Pulmonary artery endothelial cell (primary cell): ENCODE measurements at places on chromosomes 3 and 15. TPM values are rescaled to one million over a fixed set of nuclear protein-coding genes. Genes with fewer than 3 reads are reported as not detected.

NANOGP8 gene
- not detected in 2 replicates for total RNA-seq

TM4SF18 gene
- total RNA-seq: 81.6 and 267 TPM in 2 replicates

RAB6B gene
- 0.99 and 1.2 TPM in 2 replicates for total RNA-seq

SLC22A13 gene
- total RNA-seq: 0.13 and 0.18 TPM in 2 replicates

SLC12A1 gene
- not detected in 2 replicates for total RNA-seq

CCR4 gene
- 0.21 TPM in 1 of 2 replicates, not detected in the other for total RNA-seq

TRPM1 gene
- 0.25 and 0.26 TPM in 2 replicates for total RNA-seq

TP53BP1 gene
- total RNA-seq: 54.2 and 74.5 TPM in 2 replicates

TICRR gene
- total RNA-seq: 3.2 and 9.2 TPM in 2 replicates

IQGAP1 gene
- 197 and 214 TPM in 2 replicates for total RNA-seq

C3orf20 gene
- not detected in 2 replicates for total RNA-seq

FILIP1L gene
- total RNA-seq: 21.6 and 35.6 TPM in 2 replicates

RFTN1 gene
- 30.1 and 49.7 TPM in 2 replicates for total RNA-seq

PHC3 gene
- total RNA-seq: 11.1 and 18.0 TPM in 2 replicates

KCNAB1 gene
- total RNA-seq: 0.40 and 37.9 TPM in 2 replicates

SLC6A20 gene
- not detected in 2 replicates for total RNA-seq

DNA sequence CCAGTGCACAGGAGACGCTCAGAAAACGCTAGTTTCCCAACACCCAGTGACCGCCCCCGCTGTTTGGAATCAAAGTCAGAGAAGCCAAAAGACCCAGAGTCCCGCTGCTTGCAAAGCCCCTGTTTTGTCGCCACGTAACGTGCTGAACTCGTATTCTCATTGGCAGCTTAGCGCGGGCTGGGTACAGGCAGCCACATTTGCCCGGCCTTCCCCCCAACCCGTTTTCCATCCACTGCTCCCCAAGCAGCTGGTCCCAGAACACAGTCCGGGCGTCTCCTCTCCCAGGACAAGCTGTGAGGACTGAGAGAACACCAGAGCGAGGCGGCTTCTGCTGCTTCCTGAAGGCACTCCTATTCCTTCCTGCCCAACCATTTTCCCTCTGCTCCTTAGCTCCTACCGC is 54.8 kb downstream of the RASGRF1 start:
- no peak for DNase-seq

DNA sequence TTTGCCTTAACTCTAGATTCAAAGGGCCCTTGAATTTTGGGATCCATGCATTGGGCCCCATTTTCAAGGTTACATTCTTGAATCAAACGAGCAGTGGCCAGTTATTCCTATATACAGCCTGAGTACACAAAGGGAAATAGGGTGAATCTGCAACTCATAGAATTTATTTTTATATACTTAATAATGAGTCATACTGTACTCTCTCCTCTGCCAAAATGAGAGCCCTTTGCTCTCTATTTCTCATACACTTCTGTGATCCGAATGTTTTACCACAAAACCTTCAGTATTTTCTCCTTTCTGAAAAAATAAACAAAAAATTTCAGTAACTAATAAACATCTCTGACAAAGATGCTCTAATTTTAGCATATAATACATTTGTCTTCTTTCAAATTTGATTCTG is 116.7 kb downstream of the SERPINI1 start:
- no peak for DNase-seq

GRCh38 chr15:42665827-42666226 is 71.1 kb downstream of the CDAN1 start:
- DNase-seq: no peak

GRCh38 chr3:106711650-106712049 is 665.6 kb upstream of the CCDC54 start:
- DNase-seq: no peak

- DNase-seq: no peak
Observed at GRCh38 chr3:53880396-53881345, 1.3 kb downstream of the ACTR8 start.

- DNase-seq: no peak
Observed at GRCh38 chr15:74593122-74593521, 22.5 kb upstream of the CLK3 start.

DNA sequence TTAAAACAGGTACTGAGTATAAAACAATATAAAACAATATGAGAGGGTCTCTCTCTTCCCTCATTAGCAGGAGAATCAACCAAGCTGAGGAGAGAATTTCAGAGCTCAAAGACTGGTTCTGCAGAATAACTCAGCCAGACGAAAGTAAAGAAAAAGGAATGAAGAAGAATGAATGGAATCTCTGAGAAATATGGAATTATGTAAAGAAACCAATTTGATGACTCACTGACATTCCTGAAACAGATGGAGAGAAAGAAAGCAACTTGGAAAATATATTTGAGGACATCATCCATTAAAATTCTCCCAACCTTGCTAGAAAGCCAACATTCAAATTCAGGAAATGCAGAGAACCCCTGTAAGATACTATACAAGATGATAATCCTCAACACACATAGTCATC is 630.9 kb downstream of the PYDC2 start:
- no peak for DNase-seq

DNA sequence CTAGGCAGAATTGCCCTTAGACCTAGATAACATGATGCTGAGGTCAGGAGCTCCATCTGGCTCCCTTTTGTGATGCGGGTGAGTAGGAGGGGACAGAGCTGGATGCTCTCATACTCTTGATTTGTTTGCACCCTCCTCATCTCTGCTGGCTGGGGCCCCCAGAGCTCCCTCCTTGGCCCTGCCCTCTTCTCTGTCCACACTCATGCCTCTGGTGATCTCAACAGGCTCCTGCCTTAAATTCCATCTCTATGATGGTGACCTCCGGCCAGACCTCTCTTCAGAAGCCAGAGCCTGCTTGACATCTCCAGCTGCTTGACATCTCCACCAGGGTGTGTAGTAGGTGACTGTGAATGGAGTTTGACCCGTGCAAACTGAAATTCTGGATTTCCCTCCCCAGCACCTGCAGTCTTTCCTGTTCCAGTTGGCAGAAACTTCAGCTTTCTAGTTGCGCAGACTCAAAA is 4.3 kb upstream of the FGD5 start:
- no peak for DNase-seq

DNA sequence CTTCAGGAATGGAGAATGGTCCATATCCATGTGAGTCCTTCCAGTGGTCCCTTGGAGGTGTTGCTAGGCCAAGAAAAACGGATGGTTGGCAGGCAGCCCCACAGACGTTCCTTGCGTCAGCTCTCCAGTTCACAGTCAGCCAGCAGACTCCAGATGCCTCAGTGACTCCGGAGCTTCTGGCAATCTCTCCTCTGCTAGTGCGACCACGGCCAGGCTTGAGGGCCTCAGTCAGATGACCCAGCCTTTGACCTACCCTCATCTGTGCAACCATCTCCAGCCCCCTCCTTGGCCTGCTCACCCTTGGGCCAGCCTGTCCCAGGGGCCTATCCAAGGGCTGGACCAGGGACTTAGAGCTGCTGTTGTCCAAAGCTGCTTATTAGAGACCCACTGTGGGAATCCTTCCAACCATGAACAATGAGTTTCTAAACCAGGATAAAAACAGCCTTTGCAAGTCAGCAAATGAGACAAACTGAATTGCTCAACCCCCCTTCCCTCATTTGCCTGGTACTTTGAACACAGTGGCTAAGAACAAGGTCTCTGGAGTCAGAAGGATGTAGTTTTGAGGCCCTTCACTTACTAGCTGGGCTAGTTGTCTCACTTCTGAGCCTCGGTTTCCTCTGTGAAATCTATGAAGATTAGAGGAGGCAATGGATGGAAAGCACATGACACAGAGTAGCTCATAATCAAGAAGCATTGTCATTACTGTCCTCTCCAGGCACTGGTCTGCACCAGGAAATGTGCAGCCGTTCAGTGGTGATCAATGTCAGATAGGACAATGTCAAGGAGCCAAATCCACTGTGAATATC is 44.8 kb downstream of the ANP32A start:
- DNase-seq: no peak

GRCh38 chr15:64010719-64011118 is 35.6 kb downstream of the DAPK2 start:
- DNase-seq: no peak

- DNase-seq: no peak
Observed at GRCh38 chr3:16070707-16071106, 103.8 kb upstream of the GALNT15 start.

DNA sequence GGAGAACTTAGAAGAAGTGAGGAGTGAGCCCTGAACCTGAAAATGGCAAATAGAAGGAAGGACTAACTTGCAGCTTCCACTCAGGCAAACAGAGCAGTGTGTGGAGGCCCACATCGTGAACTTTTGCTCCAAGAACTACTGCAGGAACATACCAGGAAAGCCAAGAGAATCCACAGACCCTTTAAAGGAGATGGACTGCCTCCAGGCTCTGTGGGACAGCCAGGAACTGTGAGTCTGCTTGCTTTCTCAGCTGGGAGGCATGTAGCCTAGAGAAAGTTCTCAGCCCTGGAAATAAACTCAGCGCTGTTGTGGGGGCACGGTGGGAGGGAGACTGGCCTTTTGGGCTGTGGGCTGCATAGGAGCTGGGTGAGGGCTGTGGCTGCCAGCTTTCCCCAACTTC is 93.0 kb downstream of the SNRK start:
- DNase-seq: no peak

- DNase-seq: no peak
Observed at GRCh38 chr3:20097015-20097414, 56.8 kb downstream of the KAT2B start.

GRCh38 chr3:159237226-159237625 is 435.4 kb downstream of the MFSD1 start:
- DNase-seq: no peak

DNA sequence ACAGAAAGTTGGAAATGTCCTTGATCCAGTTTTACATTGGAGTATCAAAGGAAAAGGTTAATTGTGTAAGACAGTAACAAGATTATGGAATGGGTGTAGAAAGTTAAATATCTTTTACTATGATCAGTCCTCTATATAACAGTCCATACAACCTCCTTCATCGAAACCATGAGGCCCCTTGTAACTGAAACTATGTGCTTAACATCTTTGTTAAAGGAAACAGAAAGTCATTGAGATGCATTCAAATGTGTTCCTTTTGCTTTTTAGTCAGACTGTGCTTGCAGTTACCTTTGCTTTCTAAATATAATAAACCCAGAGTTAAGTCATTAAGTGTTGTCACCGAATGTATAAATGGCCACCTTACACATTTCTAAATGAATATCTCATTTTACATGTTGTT is 1298.5 kb downstream of the ROBO2 start:
- DNase-seq: no peak

DNA sequence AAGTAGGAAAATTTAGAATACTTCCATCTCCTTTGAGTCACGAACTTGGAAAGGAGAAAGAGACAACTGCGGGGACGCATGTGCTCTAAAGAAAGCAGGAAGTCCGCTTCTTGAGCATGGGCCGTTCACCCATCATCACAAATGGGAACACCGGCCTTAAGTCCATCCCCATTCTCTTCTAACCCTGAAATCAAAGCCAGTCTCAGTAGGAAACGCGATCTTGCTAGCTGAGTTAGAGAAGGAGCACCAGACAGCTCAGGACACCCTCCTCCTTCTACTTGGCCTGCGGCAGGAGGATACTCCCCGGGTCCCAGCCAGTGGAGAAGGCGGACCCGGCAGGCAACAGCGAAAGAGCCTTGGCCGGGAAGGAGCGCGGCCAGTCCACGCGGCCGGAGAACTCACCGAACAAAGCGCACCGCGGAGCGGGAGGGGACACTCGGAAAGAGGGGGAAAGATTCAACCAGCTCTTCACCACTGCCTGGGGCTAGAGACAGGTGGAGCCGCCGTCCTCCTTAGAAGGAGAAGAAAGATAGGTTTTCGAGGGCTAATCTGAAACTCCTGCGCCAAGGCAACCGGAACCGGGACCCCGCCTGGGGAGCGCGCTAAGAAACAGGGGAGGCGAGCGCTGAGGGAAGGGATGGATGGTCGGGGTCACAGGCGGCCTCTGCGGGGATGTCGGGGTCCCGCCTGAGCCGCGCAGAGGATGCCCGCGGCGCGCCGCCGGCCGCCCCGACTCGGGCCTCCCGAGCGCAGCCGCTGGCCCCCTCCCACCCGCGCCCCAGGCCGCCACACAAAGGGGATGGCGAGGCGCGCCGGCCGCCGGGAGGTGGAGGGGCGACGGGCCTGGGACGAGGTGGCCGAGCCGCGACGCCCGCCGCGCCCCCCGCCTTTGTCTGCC is 818 bp downstream of the SLC4A7 start:
- no peak for DNase-seq

DNA sequence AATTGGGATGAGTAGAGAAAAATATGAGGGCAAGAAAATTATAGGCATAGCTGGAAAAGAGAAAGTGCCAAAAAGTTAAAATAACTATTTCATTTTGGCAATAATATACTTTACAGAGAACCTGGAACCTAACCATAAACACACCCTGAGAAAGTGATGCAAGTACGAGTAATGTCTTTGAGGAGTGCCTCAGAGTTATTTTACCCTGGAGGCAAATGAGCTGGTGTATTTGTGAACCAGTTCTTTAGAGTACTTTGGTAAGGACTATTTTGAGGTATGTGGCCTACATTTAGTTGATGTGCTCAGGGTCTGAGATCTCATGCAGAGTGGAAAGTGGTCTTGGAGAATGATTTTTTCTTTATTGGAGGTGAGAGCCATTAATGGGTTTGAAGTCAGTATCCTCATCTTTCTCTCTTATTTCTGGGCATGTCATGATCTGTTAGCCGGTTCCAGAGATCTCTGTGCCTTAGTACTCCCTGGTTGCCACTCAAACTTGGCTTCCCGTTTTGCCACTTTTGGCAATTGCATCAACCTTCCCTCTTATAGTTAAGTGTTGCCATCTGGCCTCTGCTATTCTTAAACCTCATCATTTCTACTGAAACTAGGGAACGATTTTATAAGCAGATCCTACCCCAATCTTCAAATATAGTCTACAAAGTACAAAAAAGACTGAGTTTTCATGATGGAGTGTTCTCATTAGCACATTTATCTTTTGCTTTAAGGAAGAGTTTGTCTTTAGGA is 145.7 kb downstream of the EPHA6 start:
- DNase-seq: no peak

GRCh38 chr3:48931944-48932580 is 13.4 kb downstream of the ARIH2 start:
- no peak for DNase-seq

DNA sequence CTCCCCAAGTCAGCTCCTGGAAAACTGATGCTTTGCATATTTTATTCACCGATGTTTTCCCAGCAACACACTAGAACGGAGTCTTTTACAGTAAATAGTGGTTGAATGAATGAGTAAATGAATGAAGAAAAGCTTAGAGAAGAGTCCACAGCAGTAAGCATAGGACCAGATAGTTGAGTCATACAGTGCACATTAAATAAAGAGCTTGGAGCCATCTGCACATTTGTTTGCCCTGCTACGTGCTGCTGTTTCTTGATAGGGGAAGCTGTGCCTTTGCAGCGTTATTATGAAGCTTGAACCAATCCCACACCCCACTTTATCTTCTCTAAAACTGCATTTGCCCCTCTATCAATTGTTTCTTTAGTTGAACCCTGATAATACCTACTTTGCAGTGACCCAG is 1.2 kb downstream of the FAM98B start:
- no peak for DNase-seq

GRCh38 chr3:32483772-32484171 is 18.9 kb downstream of the CMTM6 start:
- no peak for DNase-seq

GRCh38 chr3:150184426-150185071 is 213.9 kb upstream of the PFN2 start:
- DNase-seq: no peak
